ENCODE measurements at places on chromosomes 1 and 21.

DNA sequence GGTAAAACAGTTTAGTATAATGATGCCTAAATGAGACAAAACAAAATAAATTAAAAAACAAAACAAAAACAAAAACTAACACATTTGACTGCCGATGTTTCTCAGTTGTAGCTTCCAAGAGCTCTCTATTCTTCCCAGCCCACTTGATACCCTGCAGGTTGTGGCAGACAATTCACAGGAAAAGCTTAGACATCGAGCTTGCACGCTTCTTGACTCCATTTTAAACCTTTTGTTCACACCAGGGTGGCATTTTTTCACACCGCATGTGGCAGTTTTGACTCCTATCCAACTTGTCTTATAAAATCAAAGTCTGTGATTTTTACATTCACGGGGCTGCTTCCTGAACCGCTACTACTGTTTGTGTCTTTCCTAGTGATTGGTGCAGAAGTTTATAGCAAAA is 575.9 kb downstream of the USP25 start:
- no peak for DNase-seq

GRCh38 chr1:24641646-24642151 is 1.4 kb upstream of the SRRM1 start:
- DNase-seq: no peak

- no peak for DNase-seq
These were observed 28.0 kb downstream of the CD1D start for GRCh38 chr1:158208586-158209116.

- no peak for DNase-seq
These were observed 467.5 kb downstream of the PTPRU start for GRCh38 chr1:29703596-29704370.

- no peak for DNase-seq
These were observed 73.7 kb downstream of the UBE2T start for GRCh38 chr1:202268032-202268431.

DNA sequence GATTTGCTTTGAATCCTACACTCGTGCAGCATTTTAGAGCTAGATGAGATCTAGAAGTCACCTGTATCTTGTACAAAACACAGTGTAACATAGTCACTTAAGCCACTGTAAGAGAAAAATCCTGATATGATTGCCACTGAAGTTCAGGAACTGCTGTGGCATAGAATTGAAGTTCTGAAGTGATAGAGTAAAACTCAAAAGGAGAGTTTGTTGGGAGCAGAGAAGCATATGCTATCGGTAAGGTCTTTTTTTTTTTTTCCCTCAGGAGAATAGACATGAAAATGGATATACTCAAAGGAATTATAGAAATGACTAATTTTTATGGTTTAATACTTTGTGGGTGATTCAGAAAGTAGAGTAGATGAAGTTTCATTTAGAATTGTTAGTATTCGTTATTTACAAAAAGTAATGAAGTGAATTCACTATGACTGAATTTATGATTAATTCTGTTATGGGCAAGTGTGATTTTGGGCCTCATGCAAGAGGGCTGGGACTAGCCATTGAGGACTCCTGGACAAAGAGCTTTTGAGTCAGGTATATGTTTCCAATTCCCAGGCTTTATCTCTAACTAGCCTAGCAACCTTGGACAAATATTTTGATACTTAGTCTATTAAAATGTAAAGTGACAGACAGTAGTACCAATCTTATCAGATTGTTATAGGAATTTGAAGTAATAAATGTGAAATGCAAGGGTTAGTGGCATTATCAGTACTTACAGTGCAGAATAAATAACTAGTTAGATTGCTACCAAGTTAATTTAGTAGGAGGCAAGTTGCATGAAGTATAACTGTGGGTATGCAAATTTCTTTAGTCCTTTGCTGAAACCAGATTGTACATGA is 3.1 kb downstream of the KCTD3 start:
- DNase-seq: no peak

DNA sequence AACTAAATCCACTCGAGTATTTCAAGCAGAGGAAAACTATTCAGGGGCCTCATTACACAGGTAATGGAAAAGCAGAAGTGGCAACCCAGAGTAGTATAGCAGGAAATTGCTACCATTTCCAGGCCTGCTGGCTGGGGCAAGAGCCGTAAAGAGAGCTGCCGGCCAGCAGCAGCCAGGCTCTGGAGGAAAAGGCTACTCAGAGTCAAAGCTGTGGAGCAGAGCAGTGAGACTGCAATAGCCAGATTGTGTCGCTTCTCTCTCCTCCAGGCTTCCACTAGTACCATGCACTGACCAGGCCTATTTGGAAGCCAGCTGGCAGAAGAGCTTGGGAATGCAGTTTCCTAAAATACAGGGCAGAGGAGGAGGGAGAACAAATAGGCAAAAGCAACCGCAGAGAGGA is 155.5 kb downstream of the OMA1 start:
- no peak for DNase-seq

DNA sequence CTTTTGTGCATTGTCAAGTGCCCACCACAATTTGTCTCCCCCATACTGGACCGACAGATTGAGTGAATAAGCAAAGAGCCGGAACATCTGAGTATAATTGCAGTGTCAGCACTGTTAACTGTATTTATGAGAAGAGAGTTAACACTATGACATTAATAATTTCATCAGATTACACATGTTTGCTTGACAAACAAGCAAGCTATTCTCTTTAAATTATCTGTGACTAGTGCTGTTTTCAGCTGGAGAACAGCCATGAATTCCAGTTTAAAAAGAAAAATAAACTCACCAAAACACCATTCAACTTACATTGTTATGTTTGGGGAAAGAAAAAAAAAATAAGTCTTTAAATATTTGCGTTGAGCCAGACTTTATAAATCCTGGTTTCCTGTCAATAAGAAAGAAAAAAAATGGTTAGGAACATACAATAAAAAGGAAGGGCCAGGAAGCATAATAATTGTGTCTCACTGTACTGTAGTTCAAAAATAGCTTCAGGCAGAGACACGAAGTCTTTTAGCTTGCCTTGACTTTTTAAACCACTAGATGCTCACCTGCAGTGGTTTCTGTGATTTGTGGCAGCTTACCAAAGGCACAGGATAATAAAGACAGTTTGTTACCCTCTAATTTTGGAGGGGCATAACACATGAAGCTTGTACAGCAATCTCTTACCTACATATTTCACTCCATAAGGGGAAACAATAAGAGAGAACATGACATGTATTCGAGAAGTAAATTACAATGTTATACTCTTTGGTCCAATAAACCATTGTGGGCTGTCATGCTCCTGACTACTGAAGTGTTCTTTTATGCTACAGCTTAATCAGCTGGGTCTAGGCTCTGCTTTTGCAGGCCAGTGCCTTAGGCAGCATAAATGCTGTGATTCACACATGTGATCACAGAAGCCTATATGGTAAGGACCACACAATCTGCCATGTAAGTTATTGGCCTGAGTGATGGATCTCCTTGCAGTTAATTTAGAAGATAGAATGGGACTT is 302.0 kb upstream of the ADGRL2 start:
- DNase-seq: no peak

- DNase-seq: no peak
These were observed 3.4 kb downstream of the WNT9A start for GRCh38 chr1:227944090-227944930.

DNA sequence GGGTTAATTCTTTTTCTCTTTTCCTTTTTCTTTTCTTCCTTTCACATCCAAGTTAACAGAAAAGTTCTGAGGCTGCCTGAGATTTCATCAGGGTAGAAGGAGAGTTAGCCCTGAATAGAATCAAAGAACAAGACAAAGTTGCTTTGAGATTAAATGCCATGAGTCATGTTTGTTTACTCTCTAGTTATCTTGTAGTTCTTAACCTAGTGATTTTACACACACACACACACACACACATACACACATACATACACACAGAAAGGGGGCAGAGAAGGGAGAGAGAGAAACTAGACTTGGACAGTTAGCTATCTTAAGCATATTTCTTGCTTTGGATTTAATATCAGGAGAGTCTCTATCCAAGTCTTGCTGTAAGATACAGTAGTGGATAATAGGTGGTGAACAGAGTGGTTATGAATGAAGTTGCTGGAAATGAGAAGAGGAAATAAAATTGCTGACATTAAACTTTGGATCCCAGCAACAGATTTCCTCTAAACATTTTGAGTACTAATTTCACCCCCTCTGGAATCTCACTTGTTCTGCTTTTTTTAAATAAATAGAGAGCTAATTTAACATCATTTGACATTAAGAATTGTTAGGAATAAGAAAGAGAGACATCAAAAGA is 19.9 kb downstream of the PLA2G4A start:
- no peak for DNase-seq

GRCh38 chr1:5765997-5766913 is 226.0 kb downstream of the NPHP4 start:
- no peak for DNase-seq

DNA sequence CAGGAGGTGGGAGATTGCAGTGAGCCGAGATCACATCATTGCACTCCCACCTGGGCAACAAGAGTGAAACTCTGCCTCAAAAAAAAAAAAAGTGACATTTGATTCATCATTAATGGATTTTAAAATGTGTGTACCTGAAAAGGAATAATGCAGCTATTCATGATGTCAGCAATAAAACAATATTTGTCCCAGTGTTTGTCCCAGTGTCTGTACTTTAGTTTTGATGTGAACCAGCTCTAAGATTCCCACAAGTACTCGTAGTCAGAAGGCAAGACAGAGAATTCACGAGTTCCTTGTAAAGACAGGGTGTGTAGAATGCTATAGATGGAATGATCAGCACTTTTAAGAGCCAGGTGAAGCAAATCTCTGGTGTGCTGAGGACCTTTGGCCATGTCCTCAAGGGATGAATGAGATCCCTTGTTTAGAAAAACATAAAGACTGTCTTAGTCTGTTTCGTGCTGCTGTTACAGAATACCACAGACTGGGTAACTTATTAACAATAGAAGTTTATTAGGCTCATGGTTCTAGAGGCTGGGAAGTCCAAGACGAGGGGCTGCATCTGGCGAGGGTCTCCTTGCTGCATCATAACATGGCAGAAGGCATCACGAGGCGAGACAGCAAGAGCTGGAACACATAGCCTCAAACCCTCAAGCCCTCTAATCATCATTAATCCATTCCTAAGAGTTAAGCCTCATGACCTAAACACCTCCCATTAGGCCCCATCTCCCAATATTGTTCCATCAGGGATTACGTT is 12.0 kb upstream of the TMPRSS2 start:
- DNase-seq: no peak
